ENCODE measurements at places on chromosomes 7 and 10. TPM values are rescaled to one million over a fixed set of nuclear protein-coding genes. Genes with fewer than 3 reads are reported as not detected.

- H3K27me3 ChIP-seq: no peaks in the 10 kb centered on the region
- peaks cover 50% of the 10 kb centered on the region for H3K4me1 ChIP-seq
- H3K4me3 ChIP-seq: no peak overlapping the region
- no peak for DNase-seq
Observed at GRCh38 chr10:110817614-110818013, 54.1 kb upstream of the PDCD4 start.

DNA sequence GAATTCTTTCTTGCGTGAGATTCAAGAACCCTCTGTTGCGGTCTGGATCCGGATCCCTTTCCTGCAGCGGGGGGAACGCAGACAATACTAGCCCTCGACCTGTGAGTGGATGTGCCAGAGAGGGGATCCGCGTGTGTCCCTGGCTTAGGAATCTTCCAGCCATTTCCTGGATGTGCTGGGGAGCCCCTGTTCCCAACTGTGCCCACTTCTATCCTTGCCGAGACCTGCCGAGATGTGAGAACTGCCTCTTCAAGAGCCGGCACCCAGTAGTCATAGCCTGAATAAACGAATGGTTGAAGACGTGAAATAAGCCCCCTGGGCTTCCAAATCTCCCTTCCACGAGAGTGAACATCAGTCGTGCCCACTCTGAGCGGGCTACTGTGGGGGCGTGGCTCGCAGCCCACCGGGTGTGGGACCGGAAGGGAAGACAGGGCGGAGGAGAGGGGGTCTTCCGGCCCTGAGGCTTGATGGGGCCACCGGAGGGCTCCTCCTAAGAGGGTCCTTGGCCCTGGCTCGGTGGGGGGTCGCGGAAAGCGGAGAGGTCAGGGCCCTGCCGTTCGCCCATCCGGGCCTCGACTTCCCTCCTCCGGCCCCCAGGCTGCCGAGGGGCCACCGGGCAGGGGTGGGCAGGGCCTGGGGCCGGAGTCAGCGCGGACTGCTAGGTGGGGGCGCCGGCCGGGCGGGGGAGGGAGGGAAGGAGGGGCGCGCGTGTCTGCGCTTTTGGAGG lies 1.3 kb upstream of the CCDC136 start:
- H3K36me3 ChIP-seq: no peaks in the 10 kb centered on the region
- peaks cover 8% of the 10 kb centered on the region for H3K27me3 ChIP-seq
- DNase-seq: peak; percentile 6
- no peak overlapping the region for H3K27ac ChIP-seq
- peak overlapping the region; percentile 77 for H3K4me3 ChIP-seq

DNA sequence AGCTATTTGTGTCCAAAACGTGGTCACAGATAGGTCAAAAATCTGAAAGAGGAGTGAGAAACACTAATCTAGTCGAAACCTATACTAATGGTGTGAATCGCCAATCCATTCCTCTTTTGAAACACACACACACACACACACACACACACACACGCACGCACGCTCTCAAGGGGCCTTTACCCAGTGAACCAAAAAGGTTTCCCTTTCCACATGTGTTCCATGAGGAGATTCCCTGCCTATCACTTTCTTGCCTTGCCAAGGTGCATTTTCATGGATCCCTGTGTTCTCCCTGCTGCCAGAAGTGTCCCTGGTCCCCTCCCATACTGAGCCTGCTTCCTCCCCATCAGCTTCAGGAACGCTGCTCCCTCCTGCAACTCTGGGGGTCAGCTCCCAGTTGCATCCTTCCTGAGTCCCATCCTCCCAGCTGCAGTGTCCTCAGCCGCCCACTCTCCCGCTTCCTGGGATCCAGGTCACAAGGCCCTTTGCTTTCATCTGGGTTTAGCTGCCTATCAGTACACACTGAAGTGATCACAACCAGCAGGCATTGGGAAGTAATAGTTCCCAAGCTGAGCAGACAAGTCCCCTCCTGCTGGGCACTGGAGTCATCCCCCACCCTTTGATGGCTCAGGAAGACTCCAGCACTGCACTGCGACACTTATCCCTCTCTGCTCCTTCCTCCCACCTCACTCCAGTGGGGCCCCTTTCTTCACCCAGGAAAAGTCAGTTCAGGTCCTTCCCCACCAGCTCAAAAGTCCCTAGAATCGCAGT lies 49.2 kb upstream of the KCNMA1 start:
- no peak overlapping the region for H3K27ac ChIP-seq
- no peak for DNase-seq
- no peaks in the 10 kb centered on the region for H3K36me3 ChIP-seq
- H3K4me3 ChIP-seq: no peak overlapping the region
- H3K4me1 ChIP-seq: no peaks in the 10 kb centered on the region

- H3K36me3 ChIP-seq: no peaks in the 10 kb centered on the region
- no peak for DNase-seq
- H3K4me3 ChIP-seq: no peak overlapping the region
- H3K27me3 ChIP-seq: no peaks in the 10 kb centered on the region
Observed at GRCh38 chr10:1650542-1651269, 86.6 kb downstream of the ADARB2 start.

DNA sequence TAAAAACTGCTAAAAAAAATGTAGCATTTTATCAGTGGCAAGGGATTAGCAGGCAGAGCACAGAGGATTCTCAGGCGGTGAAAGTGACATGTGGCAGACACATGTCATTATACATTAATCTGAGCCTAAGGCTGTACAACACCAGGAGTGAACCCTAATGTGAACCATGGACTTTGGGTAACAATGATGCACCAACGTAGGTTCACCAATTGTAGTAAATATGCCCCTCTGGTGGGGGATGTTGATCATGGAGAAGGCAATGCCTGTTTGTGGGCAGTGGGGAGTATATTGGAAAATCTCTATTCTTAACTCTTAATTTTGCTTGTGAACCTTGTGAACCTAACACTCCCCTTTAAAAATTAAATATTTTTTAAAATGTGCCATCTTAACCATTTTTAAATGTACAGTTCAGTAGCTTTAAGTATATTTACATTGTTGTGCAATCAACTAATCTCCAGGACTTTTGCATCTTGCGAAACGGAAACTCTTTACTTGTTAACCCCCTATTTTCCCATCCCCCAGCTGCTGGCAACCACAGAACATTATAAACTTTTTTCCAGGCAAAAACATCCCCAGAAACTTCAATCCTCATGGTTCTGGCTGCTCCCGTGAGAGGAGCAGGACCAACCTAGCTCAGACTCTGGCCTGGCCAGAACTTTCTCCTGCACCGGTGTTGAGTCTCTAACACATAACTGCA lies 29.9 kb downstream of the LRRC20 start:
- H3K27ac ChIP-seq: no peak overlapping the region
- no peak for DNase-seq
- H3K4me1 ChIP-seq: peaks cover 18% of the 10 kb centered on the region
- H3K27me3 ChIP-seq: peaks cover 3% of the 10 kb centered on the region
- peaks cover 2% of the 10 kb centered on the region for H3K36me3 ChIP-seq

GRCh38 chr7:128841921-128842673 lies 11.9 kb downstream of the FLNC start:
- H3K4me1 ChIP-seq: peaks cover 4% of the 10 kb centered on the region
- no peaks in the 10 kb centered on the region for H3K27me3 ChIP-seq
- peak; percentile 66 for DNase-seq

Gene EPO
- total RNA-seq: not detected

Gene TUBAL3
- total RNA-seq: not detected

All from activated naive CD8-positive, alpha-beta T cell treated with anti-CD3 and anti-CD28 coated beads for 36 hours (primary cell).